T-helper 17 cell (primary cell): ENCODE measurements at places on chromosomes 12 and 14.

DNA sequence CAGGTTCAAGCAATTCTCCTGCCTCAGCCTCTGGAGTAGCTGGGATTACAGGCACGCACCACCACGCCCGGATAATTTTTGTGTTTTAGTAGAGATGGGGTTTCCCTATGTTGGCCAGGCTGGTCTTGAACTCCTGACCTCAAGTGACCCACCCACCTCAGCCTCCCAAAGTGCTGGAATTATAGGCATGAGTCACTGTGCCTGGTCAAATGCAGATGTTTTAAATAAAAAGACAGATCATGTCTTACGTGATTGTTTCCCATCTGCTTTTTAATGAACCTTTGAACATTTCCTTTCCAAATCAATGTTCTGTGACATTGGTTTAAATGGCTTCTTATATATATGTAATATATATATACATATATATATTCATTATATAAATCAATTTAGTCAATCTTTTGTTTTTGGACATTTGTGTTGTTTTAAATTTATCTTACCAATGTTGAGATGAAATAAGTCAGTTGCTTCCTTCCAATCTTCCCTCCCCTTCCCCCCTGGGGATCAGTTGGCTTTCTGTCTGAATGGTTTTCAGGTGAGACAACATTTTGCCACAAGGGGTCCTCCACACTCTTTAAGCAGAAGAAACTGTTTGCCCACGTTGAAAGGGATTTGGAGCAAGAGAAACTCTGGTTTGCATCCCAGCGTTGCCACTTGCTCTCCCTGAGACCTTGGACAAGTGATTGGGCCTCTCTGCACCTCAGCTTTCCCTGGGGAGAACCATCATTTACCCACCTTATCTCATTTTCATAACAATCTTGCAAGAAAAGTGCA is 47.6 kb upstream of the RBM19 start:
- DNase-seq: no peak

DNA sequence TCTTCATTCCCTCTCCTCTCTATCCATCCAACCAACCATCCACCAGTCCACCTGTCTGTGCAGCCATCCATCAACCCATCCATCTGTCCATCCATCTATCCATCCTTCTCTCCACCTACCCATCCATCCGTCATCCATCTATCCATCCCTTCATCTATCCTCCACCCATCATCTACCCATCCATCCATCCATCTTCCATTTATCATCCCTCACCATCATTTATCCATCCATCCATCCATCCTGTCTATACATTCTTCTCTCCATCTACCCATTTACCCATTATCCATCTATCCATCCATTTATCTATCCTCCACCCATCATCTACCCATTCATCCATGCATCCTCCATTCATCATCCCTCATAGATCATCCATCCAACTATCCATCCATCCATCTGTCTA is 24.4 kb downstream of the AACS start:
- DNase-seq: no peak

DNA sequence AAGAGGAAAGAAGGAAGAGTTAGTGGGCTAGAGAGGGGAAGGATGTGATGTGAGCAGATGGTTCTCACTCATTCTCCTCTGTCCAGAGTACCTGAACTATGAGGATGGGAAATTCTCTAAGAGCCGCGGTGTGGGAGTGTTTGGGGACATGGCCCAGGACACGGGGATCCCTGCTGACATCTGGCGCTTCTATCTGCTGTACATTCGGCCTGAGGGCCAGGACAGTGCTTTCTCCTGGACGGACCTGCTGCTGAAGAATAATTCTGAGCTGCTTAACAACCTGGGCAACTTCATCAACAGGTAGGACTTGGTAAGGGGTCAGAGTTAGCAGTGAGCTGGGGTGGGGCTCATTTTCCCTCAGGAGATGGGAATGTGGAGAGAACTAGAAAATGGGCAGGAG is 7.6 kb downstream of the DDIT3 start:
- no peak for DNase-seq

- no peak for DNase-seq
These were observed 214.5 kb downstream of the PAH start for GRCh38 chr12:102702447-102703114.

- no peak for DNase-seq
These were observed 8.2 kb downstream of the BCL11B start for GRCh38 chr14:99263564-99264330.

DNA sequence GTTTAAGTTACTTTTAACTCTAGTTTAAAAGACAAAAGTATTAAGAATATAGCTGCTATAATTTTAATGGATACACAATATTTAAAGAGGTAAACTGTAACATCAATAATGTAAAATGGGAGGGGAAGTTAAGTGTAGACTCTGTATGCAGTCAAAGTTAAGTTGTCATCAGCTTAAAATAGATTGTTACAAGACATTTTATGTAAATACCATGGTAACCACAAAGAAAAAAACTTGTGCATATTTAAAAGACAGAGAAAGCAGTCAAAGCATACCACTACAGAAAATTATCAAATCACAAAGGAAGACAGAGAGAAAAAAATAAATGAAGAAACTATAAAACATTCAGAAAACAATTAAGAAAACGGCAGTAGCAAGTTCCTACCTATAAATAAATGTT is 73.3 kb downstream of the CEP128 start:
- DNase-seq: no peak

DNA sequence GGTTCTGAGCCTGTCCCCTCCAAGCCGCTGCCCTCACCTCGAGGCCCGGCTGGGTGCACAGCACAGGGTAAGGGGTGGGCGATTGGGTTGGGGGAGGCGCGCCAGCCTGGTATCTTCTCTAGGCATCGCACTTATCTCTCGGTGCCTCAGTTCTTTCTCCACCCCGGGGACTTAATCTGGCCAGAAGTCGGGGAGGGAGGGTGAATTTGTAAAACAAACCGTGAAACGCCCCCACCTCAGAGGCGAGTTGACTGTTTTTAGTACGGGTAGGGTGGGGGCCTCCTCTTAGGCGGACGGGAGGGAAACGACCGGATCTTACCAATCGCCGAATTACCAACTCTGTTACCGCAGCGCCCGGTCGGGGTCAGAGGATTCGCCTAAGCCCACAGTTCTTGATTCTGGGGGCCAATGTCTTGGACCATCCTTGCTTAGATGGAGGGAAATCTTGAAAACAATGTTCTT is 1.4 kb upstream of the TBX3 start:
- no peak for DNase-seq

- DNase-seq: no peak
These were observed 7.7 kb upstream of the TRAFD1 start for GRCh38 chr12:112117685-112118084.

DNA sequence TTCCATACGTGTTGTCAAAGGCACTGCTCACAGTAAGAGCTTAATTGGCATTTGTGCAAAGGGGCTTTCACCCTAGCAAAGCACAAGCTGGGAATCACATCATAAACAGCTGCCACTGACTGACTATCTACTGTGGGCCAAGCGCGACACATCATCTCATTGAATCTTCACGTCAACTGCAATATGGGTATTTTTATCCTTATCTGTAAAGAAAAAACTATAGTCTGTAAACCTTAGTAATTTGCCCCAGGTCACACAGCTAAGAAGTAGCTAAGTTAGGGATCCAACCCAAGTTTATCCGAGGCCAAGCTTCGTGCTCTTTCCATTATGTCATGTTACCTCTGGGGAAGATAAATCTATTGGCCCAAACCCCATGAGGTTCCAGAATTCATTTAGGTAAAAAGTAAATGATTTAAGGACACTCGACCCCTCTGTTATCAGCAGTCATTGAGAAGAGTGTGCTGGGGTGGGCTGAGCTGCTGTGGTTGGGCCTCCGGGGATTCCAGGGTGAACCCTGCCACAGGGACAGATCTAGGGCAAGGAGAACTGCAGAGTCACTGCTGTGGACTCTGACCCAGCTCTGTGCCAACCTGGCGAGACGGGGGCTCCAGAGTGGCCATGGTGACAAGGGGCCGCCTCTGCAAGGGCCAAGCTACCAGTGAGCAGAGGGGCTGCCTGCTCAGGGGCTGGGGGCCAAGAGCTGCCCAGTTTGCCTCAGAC is 27.6 kb downstream of the NCKAP5L start:
- DNase-seq: no peak

- DNase-seq: no peak
These were observed 74.6 kb downstream of the AKAP6 start for GRCh38 chr14:32403688-32404087.

DNA sequence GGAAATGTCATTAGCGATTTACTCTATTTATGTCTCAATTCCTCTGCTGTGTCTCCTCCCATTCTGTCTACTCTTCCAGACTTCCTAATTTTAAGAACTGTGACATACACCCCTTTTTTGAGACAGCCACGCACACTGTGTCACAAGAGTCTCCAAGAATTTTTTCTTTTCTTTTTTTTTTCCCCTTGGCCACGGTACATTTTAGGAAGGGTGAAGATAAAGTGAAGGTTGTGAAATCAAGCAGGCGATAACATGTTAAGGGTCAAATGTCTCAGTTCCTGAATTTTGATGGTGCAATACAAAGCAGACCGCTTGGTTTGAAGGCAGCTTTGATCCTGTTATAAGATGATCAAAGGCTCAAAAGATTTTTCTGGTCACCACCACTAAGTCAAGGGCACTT is 4.3 kb downstream of the OLR1 start:
- no peak for DNase-seq

- DNase-seq: no peak
These were observed 29.8 kb downstream of the ITPK1 start for GRCh38 chr14:93085911-93086310.

DNA sequence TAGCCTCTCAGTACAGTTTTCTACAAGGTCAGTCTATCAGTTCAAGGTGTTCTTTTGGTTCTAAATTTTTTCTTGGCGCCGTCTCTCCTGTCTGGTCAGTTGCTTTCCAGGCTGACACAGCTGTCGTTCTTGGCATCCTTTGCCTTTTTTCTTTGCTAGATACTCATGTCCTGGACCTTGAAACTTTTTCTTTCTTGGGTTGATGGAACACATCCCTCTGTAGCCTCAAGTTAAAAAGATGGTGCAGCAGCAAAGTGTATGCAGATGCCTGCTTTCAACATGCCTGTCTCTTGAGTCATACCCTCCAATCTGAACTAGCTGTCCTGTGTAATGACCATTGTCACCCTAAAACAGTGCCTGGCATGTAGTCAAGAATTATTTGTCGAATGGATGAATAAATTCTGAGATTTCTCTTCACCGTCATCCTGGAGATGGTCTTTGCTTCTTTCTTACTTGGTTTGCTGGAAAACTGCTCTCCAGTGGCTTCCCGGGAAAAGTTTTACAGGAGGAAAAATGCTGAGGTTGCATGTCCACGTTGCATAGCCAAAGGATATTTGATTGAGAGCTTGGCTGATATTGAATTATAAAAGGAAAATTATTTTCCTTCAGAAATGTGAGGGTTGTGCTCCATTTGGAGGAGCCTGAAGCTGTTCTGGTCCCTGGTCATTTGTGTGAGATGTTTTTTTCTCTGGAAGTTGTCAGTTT is 4.6 kb downstream of the NYNRIN start:
- DNase-seq: no peak

- DNase-seq: no peak
These were observed 9.7 kb downstream of the GLTP start for GRCh38 chr12:109870648-109871047.

DNA sequence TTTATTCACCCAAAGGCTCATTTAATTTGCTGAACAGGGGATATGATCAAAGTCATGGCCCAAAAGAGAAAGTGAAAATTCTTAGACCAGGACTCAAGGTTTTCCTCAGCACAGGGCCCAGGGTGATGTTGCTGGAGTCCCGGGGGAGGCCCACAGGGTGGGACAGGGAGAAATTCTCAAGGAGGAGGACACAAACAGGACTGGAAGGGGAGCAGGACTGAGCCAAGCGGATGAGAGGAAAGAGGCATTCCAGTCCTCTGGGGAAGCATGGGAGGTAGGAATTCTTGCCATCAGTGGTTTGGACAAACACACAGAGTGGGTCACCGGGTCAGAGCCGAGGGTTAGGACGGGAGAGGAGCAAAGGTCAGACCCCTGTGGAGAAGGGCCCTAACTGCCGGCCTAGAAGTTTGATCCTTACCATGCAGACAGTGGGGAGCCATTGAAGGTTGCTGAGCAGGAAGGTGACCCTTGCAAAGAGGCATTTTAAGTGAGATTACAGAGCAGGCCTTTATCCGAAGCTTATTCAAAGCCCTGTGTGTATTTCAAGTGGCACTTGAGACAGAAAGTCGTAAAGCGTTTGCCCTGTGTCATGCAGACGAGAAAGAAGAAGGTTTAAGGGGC is 68.4 kb upstream of the PTGR2 start:
- DNase-seq: no peak

GRCh38 chr12:47885566-47885965 is 19.2 kb downstream of the VDR start:
- DNase-seq: no peak

GRCh38 chr14:81261176-81261575 is 40.4 kb upstream of the GTF2A1 start:
- no peak for DNase-seq

- DNase-seq: no peak
These were observed 390.2 kb downstream of the SOX5 start for GRCh38 chr12:23559268-23559753.

- DNase-seq: no peak
These were observed 185.1 kb upstream of the CDKN3 start for GRCh38 chr14:54211551-54212308.

DNA sequence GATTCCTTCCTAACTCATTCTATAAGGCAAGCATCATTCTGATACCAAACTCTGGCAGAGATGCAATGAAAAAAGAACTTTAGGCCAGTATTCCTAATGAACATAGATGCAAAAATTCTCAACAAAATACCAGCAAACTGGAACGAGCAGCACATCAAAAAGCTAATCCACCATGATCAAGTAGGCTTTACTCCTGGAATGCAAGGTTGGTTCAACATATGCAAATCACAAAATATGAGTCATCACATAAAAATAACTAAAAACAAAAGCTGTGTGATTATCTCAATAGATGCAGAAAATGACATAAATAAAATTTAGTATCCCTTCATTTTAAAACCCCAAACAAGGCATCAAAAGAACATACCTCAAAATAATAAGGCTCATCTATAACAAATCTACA is 98.9 kb downstream of the ACSS3 start:
- DNase-seq: no peak

DNA sequence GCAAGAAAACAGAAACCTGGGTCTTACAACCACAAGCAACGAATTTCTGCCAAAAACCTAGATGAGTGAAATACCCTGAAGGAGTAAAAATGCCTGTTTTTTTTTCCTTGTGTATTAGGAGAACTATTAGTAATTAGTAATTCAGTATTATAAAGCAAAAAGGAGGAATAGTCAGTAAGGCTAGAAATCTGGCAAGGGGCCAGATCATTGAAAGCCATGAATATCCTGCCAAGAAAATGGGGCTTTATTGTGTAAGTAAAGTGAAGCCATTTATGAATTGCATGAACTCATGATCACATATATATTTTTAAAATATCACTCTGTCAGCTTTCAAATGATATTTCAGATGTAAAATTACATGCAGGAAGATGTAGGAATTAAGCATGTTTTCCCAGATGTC is 57.9 kb downstream of the TXNDC16 start:
- no peak for DNase-seq

GRCh38 chr14:43204816-43205215 is 1302.3 kb downstream of the FSCB start:
- no peak for DNase-seq

DNA sequence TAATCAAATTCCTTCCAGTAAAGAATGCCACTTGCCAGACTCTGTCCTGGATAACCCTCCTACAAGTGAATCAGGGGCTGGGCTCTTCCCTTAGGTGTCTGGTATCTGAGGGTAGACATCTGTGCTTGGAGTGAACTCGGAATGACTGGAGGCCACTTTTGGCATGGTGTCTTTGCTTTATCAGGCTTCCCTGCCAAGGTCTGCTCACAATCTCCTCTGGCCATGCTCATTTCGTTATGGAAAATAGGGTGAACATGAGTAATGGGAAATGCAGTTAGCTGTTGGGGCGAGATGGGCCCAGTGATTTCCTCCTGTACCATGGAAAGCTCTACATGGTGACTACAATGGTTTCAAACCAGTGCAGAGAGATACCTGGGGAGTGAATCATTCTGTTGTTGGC is 212.9 kb downstream of the NRXN3 start:
- no peak for DNase-seq
